RWPE1 (cell line): ENCODE measurements at places on chromosomes 4 and X.
A peak's percentile ranks its signal among the peaks of the same experiment; 100 is the strongest.

DNA sequence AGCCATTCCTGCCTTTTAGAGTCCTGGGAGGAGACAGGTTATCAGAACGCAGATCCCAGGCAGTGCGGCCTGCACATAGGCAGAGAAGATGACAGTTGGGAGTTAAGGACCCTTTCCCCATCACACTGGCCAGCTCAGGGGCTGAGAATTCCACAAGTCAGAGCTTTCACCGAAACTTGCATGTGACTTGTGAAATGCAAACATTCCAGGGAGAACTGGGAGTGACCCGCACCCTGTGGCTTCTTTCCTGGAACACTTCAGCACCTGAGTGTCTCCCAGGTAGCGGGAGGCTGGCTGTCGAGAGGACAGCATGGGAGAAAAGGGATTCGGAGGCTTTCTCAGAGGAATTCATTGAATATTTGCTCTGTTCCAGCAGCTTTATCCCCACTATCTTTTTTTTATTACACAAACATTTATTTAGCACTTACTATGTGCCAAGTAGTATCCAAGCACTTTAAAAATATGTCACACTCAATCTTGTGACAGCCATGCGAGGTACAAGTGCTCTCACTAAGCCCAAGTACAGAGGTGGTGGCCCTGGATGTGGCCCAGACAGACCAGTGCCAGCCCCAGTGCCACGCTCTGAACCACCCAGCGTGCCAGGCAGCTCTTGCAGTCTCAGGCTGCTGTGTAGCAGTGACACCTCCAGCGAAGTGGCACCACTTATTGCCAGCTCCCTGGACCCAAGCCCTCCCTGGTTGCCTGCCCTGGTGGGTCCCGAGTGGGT is 100.5 kb downstream of the PHKA2 start:
- DNase-seq, result no peak

- DNase-seq, result no peak
These were observed 90.1 kb upstream of the AGA start for GRCh38 chr4:177532358-177532757.

DNA sequence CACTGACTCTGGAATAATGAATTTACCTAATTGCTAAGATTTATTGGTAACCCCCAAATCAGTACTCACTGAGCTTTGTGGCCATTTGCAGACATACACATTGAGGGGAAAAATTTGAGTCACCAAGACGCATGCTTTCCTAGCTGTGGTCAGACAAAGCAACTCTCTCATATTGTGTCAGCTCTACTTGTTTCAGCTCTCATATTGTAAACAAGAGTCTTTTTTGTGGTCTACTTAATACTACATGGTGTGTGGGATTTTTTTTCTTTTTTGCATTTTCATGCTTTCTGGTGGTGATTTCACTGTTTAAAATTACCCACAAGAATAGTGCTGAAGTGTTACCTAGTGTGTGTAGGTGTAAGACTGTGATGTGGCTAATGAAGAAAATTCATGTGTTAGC is 428.2 kb upstream of the GALNT7 start:
- DNase-seq, result no peak

- no peak for DNase-seq
These were observed 13.9 kb downstream of the PAGE2 start for GRCh38 chrX:55102754-55103153.

GRCh38 chrX:23981711-23982110 is 45.3 kb downstream of the KLHL15 start:
- no peak for DNase-seq

DNA sequence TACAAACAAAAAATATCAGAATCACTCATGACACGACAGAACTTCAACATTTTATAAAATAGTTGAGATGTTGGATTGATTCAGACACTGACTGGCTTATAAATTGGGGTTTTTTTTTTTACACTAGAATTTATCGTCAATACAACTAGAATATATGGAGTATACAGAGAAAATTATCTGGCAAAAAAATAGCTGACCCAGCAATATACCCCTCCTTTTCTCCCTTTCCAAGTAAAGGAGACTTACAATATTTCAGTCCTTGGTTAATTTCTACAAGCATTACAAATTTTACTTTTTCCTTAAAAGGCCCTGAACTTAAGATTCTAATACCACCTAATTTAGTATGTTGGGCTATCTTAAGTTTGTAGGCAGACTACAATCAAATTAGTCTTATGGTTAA is 76.3 kb downstream of the LCORL start:
- no peak for DNase-seq

DNA sequence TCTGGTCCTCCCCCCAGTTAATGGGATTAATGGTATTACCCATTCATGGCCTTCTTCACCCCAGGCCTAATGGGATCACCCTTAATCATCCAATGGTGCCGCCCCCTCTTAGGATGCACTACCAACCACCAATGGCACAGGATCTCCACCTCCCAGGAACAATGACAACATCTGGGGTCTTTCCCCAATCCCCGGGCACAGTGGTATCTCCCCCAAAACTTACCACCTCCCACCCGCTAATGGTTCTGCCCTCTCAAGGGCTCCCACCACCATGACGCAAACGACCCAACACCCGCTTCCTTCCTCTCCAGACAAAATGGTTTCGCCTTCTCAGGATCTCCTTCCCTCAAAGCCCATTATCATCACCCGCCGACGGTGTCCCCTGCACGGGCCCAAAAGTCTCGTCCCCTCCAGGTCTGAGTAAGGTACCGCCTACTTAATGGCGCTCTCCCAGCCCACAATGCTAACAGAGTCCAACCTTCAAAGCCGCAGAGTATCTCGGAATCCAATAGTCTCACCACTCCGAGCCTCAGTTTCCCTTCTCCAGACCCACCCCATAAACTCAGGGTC is 458 bp downstream of the GRIPAP1 start:
- DNase-seq, result peak; percentile 69

DNA sequence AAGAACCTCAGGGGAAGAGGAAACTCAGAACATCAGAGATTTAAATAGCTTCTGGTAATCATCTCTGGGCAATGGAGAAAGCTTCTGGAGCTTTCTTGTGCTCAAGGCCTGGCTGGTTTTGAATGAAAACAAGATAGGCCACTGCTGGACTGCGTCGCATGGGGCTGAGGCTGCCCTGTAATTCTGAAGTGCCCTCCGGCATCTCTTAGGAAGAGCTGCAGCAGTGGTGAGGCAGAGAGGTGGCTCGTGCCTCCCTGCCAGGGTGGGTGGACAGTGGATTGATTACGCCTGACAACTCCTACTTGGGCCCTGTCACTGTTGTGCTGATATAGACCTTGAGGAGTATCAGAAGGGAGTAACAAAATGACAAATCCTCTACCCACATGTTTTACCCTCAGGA is 279.7 kb downstream of the NR3C2 start:
- DNase-seq, result no peak

- DNase-seq, result no peak
These were observed 347.1 kb downstream of the GBA3 start for GRCh38 chr4:23039818-23040217.

DNA sequence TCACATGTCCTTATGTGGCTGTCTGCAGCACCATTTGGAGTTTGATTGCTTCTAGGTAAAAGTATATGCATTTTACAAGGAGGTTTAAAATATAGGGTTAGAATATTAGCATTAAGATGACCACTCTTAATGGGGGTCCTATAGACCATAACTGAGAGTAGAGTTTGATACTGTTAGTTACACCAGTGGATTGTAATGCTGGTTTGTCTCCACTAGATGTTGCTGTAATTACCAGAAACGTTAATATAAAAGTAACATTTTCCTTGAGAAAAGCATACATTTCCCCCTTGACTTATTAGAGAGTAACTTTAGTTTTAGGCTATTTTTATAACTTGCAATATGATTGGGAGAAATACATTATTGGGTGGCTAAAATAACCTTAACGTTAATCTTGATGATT is 93.0 kb downstream of the ZXDA start:
- no peak for DNase-seq

DNA sequence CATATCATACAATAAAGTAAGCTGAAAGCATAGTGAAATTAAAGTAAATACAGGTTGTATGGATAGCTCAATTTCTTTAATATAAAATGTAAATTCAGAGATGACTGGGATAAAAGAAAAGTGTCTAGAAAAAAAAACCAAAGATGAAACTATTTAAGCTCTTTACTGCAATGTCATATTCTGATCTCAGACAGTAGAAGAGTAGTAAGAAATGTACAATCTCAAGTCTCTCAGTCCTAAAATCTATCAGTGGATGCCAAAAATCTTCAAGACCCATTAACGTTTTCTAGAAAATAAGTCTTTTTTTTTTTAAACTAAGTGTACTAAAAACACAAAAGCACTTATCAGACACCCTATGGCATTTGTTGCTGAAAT is 13.8 kb downstream of the MGARP start:
- no peak for DNase-seq

- no peak for DNase-seq
These were observed 16.2 kb downstream of the AWAT2 start for GRCh38 chrX:70033348-70034051.

- DNase-seq, result no peak
These were observed 149.6 kb upstream of the MID1 start for GRCh38 chrX:10769696-10770619.

DNA sequence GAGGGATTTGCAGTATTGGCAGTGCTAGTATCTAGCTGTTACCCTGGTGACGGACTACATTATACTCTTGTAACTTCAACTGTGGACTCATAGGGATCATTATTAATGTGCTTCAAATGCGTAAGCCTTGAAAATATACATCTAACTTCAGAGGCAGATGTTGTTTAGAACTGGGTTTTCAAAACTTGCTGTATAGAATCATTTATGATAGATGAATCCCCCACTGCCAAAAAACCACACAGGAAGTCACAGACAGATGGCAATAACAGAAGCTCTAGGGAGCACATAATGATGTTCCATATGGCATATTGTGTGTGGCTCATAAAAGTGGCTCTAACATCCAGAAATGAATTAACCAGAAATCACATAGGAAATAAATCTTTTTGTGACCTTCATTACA is 62.3 kb upstream of the RELL1 start:
- DNase-seq, result no peak

DNA sequence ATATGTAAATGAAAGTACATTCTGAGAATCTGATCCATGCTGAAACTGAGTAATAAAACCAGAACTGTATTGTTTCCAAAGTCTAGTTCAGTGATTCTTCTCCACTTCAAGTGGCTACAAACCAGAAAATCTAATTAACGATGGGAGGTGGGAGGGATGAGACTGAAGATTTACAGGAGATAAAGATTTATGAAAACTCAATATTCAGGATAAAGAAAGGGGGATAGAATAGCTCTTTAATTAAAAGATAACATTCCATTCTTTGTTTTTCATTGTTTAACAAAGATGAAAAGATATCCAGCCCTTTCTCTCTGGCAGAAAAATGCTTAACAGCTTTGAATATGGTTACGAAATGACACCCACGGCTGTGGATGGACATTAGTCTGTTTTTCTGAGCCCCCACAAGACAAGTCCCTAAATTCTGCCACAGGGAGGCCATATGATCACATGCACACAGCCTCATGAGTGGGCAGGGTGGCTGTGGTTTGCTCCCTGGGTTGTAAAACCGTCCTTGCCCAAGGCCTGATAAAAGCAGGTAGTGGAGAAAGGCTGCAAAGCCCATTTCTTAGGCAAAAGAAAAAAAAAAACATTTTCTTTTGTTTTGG is 36.4 kb downstream of the TMEM150C start:
- no peak for DNase-seq

DNA sequence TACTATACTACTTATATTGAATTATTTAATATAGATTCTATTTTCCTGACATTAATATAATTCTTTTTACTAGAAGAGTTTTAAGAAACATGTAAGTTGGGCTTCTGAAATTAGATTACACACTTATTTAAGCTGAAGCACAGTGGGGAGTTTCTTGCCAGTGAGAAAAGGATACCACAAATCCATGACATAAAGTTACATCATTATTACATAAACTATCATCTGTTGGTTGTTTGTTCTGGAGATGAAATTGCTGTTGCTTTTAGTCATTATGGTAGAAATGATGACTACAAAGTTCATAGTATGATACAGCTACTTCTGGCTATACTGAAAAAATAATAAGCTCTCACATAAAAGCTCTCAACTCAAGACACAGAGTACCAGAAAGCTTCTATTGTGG is 880.4 kb downstream of the PCDH18 start:
- DNase-seq, result no peak

DNA sequence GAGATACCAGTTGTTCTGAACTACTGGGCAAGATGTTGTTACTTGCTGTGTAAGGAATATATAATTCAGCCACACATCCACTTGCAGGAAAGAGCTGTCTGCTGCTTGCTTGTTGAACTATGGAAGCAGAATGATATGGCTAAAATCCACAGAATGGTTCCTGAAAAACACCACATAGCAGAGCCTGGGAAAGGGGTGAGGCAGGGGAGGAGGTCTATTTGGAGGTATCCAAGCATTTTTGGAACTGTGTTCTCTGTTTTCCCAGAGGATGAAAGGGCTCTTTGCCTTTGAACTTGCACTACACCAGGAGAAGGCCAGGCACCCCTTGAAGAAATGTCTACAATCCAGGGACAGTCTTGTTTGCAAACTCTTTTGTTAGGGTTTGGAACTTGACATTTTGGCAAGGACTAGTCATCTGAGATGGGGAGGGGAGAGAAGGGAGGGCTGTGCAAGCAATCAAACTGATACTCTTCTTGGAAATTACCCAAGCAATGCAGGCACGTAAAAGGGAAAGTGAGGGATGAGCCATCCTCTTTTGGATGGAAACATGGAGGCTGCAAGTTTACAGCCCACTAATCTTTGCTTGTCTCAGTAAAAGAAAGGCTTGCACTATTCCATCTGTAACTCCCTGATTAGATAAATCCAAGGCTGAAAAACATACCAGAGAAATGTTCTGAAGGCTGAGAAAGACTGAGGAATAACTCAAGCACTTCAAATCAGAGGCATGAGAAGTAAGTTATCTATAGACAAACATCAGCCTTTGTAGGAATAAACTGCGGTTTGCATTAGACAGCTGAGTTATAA is 141.0 kb downstream of the TSPAN5 start:
- no peak for DNase-seq

DNA sequence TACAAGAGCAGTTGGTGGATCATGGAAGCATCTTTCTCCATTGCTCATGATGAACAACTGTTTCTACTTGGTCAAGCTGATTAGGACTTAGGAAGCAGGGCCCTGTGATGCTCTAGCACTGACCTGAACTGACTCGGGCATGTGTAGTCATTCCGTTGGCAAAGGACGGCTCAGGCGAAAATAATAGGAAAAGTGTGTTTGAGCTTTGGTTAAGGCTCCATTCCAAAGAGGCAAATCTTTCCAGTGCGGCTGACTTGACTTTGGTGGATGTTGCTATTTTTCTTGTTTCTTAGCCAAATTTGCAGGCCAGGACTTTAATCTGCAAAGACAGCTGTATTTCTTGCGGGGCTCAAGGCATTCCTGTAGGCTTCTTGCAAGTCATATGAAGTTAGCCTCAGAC is 39.5 kb downstream of the ZNF518B start:
- DNase-seq, result no peak

- no peak for DNase-seq
These were observed 4.2 kb upstream of the OTUD5 start for GRCh38 chrX:48961585-48962091.

GRCh38 chr4:184805462-184806228 is 20.1 kb downstream of the ACSL1 start:
- no peak for DNase-seq

GRCh38 chr4:104967034-104967401 is 179.7 kb upstream of the TET2 start:
- DNase-seq, result peak; percentile 30

- no peak for DNase-seq
These were observed 1.9 kb upstream of the RGS12 start for GRCh38 chr4:3290889-3291321.
